AG04450 (cell line): ENCODE measurements at places on chromosomes 16 and 17. TPM values are rescaled to one million over a fixed set of nuclear protein-coding genes. Genes with fewer than 3 reads are reported as not detected.

The RAB37 gene
- polyA plus RNA-seq: 0.16 and 0.21 TPM in 2 replicates

The CHST4 gene
- polyA plus RNA-seq: not detected in 2 replicates

The SAMD14 gene
- 3.5 and 5.3 TPM in 2 replicates for polyA plus RNA-seq

The KCNH6 gene
- polyA plus RNA-seq: 0.04 and 0.06 TPM in 2 replicates

The CDH13 gene
- polyA plus RNA-seq: 54.8 and 55.0 TPM in 2 replicates

The CASKIN1 gene
- polyA plus RNA-seq: 0.01 and 0.02 TPM in 2 replicates

The RTN4RL1 gene
- 0.02 and 0.04 TPM in 2 replicates for polyA plus RNA-seq

The CTRL gene
- polyA plus RNA-seq: 0.14 and 0.29 TPM in 2 replicates

The VAT1L gene
- polyA plus RNA-seq: 115 and 128 TPM in 2 replicates

The KRT40 gene
- polyA plus RNA-seq: not detected in 2 replicates

The CDRT15L2 gene
- polyA plus RNA-seq: not detected in 2 replicates

The MMP28 gene
- 0.15 and 0.17 TPM in 2 replicates for polyA plus RNA-seq

The BFAR gene
- polyA plus RNA-seq: 63.7 and 75.0 TPM in 2 replicates

The CIBAR2 gene
- polyA plus RNA-seq: 0.31 and 0.41 TPM in 2 replicates

The TEN1 gene
- polyA plus RNA-seq: 9.1 and 11.5 TPM in 2 replicates

The TBC1D3L gene
- polyA plus RNA-seq: 3.6 and 4.8 TPM in 2 replicates

The KRT33B gene
- polyA plus RNA-seq: 0.07 TPM in 1 of 2 replicates, not detected in the other

The ZFHX3 gene
- polyA plus RNA-seq: 3.3 and 4.2 TPM in 2 replicates

The SGSM2 gene
- polyA plus RNA-seq: 19.7 and 29.5 TPM in 2 replicates

The FUS gene
- polyA plus RNA-seq: 156 and 166 TPM in 2 replicates

The RAB11FIP4 gene
- 0.32 and 0.58 TPM in 2 replicates for polyA plus RNA-seq

The HNF1B gene
- not detected in 2 replicates for polyA plus RNA-seq

The PLXDC1 gene
- 1.9 and 2.1 TPM in 2 replicates for polyA plus RNA-seq

The ZNF19 gene
- 1.9 and 2.0 TPM in 2 replicates for polyA plus RNA-seq

The GGA2 gene
- 32.3 and 42.5 TPM in 2 replicates for polyA plus RNA-seq

The KPNA2 gene
- 134 and 151 TPM in 2 replicates for polyA plus RNA-seq

The KRT12 gene
- polyA plus RNA-seq: not detected in 2 replicates

The ADAD2 gene
- not detected in 2 replicates for polyA plus RNA-seq

The TOP2A gene
- 28.2 and 53.5 TPM in 2 replicates for polyA plus RNA-seq

The SHISA6 gene
- polyA plus RNA-seq: not detected in 2 replicates

The AKAP1 gene
- polyA plus RNA-seq: 6.5 and 12.4 TPM in 2 replicates

The LPCAT2 gene
- polyA plus RNA-seq: 10.5 and 20.6 TPM in 2 replicates

The CEP20 gene
- 38.9 and 49.3 TPM in 2 replicates for polyA plus RNA-seq

The RASD1 gene
- 0.55 and 0.91 TPM in 2 replicates for polyA plus RNA-seq

The ZG16B gene
- polyA plus RNA-seq: 0.40 and 0.48 TPM in 2 replicates

The NOG gene
- polyA plus RNA-seq: 0.64 and 0.97 TPM in 2 replicates

The C17orf67 gene
- 0.42 and 0.76 TPM in 2 replicates for polyA plus RNA-seq

The PABPN1L gene
- not detected in 2 replicates for polyA plus RNA-seq
